ENCODE measurements at places on chromosomes 12 and 14. TPM values are rescaled to one million over a fixed set of nuclear protein-coding genes. Genes with fewer than 3 reads are reported as not detected.

VRTN gene
- not detected for total RNA-seq

- peak; percentile 78 for DNase-seq
Observed at GRCh38 chr14:89198544-89199329, 218.3 kb downstream of the FOXN3 start.

LRTM2 gene
- total RNA-seq, result not detected

DNA sequence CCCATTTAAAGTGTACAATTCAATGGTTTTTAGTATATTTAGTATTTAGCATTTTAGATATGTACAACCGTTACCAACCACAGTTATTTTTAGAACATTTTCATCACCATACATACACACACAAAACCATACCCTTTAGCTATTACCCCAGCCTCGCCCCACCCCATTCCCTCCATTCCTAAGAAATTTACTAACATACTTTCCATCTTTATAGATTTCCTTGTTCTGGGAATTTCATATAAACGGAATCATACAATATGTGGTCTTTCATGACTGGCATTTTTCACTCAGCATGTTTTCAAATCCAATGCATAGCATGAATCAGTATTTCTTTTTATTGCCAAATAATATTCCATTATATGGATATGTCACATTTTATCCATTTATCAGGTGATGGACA lies 101.5 kb downstream of the TAOK3 start:
- no peak for DNase-seq

GRCh38 chr12:119578112-119578511 lies 15.5 kb upstream of the TMEM233 start:
- DNase-seq, result no peak

C12orf56 gene
- 0.77 TPM for total RNA-seq

DNA sequence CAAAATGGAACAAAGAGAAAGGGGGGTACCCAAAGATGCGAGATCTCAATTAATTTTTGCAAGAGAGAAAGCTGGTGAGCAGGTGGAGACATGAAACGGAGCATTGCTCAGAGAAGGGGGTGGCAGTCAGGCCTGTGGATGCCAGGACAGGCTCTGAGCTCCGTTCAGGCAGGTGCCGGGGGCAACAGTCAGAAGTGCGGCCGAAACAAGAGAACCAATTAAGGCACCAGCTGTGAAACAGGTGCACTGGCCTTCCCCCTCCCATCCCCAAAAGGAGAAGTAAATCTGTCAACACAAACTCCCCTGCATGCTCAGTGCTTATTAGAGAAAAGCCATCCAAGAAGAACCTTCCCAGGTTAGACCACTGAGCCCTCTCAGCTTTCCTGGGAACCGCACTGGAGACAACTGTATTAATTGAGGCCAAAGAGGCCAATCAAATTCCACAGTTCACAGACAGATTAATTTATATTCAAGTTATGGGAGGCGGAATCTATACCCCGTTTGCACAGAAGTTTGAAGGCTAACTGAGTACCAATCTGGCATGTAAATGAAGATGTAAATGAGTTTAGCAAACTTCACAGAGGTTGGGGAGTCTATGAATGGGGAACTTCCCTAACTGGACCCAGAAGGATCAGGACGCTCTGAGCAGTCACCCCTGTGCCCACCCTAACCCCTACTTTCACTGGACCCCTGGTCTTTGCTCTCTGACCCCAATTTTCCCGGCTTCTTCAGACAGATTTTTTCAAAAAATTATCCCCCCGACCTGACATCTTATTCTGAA lies 20.9 kb downstream of the OAS2 start:
- no peak for DNase-seq

POTEG gene
- not detected for total RNA-seq

- no peak for DNase-seq
Observed at GRCh38 chr12:42281844-42282243, 43.8 kb upstream of the YAF2 start.

- DNase-seq, result no peak
Observed at GRCh38 chr12:122028905-122029560, 7.3 kb downstream of the BCL7A start.

ASIC1 gene
- total RNA-seq, result 1.8 TPM
